Lower lobe of right lung (tissue), 2 donors: ENCODE measurements at places on chromosomes 7 and 10. TPM values are rescaled to one million over a fixed set of nuclear protein-coding genes. Genes with fewer than 3 reads are reported as not detected.

GRCh38 chr10:97023401-97024167, 162.2 kb downstream of the SLIT1 start:
- H3K4me1 ChIP-seq, result no peaks in the 10 kb centered on the region
- no peak overlapping the region for H3K4me3 ChIP-seq
- DNase-seq, result no peak
- H3K36me3 ChIP-seq, result no peaks in the 10 kb centered on the region
- no peak overlapping the region for H3K27ac ChIP-seq

DNA sequence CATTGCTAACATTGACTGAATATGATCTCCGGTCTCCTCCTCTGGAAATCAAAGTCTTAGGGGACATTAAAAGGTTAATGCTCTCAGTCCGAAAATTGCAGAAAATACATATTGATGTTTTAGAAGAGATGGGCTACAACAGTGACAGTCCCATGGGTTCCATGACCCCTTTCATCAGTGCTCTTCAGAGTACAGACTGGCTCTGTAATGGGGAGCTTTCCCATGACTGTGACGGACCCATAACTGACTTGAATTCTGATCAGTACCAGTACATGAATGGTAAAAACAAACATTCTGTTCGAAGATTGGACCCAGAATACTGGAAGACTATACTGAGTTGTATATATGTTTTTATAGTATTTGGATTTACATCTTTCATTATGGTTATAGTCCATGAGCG, 39.2 kb downstream of the SAMD8 start:
- H3K36me3 ChIP-seq, result peaks cover 30% of the 10 kb centered on the region
- H3K27ac ChIP-seq, result no peak overlapping the region
- no peak for DNase-seq

- no peaks in the 10 kb centered on the region for H3K27me3 ChIP-seq
- no peak overlapping the region for H3K27ac ChIP-seq
- peaks cover 37% of the 10 kb centered on the region for H3K4me1 ChIP-seq
- no peak overlapping the region for H3K4me3 ChIP-seq
Measured at GRCh38 chr7:26861050-26861449, 3.3 kb downstream of the SKAP2 start.

- H3K4me3 ChIP-seq, result no peak overlapping the region
- no peak for DNase-seq
Measured at GRCh38 chr10:58575491-58575890, 62.8 kb downstream of the BICC1 start.

DNA sequence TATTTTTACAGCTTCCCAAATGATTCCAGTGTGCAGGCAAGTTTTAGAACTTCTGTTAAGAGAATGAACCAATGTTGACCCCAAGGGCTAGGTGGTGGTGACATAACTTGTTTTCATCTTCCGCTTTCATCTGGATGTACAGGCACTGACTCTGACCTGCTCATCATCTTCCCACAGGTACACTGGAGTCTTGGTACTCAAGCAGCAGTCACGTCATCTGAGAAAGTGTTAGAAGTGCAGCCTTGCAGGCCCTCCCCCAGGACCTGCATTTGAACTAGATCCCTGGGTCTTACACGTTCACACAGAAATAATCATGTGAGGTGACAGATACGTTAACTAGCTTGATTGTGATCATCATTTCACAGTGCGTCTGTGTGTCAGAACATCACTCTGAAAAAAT, 212.2 kb downstream of the CELF2 start:
- no peaks in the 10 kb centered on the region for H3K27me3 ChIP-seq
- H3K36me3 ChIP-seq, result peaks cover 44% of the 10 kb centered on the region
- H3K4me3 ChIP-seq, result no peak overlapping the region
- DNase-seq, result no peak
- no peak overlapping the region for H3K27ac ChIP-seq

- H3K27me3 ChIP-seq, result peaks cover 11% of the 10 kb centered on the region
- H3K4me3 ChIP-seq, result peak overlapping the region; percentile 47
- DNase-seq, result no peak
- H3K36me3 ChIP-seq, result no peaks in the 10 kb centered on the region
- peaks cover 7% of the 10 kb centered on the region for H3K4me1 ChIP-seq
Measured at GRCh38 chr7:5283421-5284303, 919 bp downstream of the SLC29A4 start.

DNA sequence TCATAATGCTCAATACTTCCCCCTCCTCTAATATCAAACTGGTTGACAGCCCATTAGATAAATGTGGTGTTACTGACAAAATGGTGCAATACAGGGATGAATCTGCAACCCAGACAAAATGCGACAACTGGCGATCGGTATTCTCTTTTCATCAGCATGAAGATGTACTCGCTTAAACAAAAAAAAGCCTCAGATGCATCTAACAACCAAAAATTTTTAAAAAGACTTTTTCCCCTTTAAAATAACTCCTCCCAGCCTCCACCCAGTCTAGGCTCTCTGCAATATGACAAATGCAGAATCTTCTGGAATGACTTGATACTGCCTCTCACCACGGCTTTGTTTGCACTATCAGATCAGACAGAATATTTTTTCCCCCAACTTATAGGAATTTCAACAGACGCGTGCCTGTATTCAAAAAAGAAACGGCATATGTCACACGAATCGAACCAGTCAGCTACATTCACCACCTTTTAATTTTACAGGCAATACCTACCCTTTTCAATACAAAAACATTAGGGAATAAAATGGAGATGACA, 1.2 kb downstream of the YWHAG start:
- H3K4me1 ChIP-seq, result peaks cover 45% of the 10 kb centered on the region
- no peaks in the 10 kb centered on the region for H3K27me3 ChIP-seq
- DNase-seq, result no peak
- no peaks in the 10 kb centered on the region for H3K36me3 ChIP-seq
- peak overlapping the region; percentile 99 for H3K27ac ChIP-seq
- H3K4me3 ChIP-seq, result peak overlapping the region; percentile 91

- H3K27me3 ChIP-seq, result no peaks in the 10 kb centered on the region
- no peak for DNase-seq
- H3K4me3 ChIP-seq, result no peak overlapping the region
- H3K36me3 ChIP-seq, result no peaks in the 10 kb centered on the region
- H3K27ac ChIP-seq, result no peak overlapping the region
- H3K4me1 ChIP-seq, result no peaks in the 10 kb centered on the region
Measured at GRCh38 chr10:100448951-100449350, 13.9 kb upstream of the WNT8B start.

DNA sequence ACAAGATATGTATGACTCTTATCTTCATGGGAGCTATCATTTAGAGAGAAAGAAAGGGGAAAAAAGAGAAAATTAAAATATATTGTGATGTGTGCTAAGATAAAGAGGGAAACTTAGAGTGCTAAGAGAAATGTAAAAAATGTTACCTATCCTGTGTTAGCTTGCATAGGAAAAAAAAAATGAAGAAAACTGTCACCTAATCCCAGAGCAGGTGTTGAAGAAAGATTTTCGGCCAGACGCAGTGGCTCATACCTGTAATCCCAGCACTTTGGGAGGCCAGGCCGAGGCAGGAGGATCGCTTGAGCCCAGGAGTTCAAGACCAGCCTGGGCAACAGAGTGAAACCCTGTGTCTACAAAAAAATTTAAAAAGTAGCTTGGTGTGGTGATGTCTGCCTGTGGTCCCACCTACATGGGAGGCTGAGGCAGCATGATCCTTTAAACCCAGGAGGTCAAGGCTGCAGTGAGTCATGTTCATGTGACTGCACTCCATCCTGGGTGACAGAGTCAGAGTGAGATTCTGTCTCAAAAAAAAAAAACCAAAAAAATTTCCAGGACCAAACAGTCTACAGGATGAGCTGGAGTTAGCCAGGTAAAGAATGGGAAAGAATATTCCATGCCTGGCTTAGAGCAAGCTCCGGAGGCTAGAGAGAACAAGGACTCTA, 2.4 kb upstream of the MKLN1 start:
- no peak overlapping the region for H3K27ac ChIP-seq
- H3K4me1 ChIP-seq, result peaks cover 28% of the 10 kb centered on the region
- no peaks in the 10 kb centered on the region for H3K27me3 ChIP-seq
- no peaks in the 10 kb centered on the region for H3K36me3 ChIP-seq

DNA sequence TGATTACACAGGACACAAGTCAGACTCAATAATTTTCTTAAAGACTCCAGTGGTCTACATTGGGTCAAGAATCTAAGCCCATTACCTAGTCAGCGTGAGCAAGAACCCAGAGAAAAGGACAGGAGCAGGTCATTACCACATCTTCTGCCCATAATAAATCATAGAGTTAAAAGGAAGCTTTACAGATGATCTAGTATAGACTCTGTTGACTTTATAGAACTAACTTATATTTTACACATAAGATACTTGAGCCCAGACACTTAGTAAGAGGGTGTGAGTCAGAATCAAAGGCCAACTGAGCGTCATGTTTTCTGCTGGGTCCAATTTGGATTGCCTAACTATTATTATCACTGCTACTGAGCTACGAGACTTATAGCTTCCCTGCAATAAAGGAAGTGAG, 206.1 kb upstream of the NPSR1 start:
- H3K27me3 ChIP-seq, result no peaks in the 10 kb centered on the region
- no peak for DNase-seq
- no peaks in the 10 kb centered on the region for H3K4me1 ChIP-seq
- no peak overlapping the region for H3K4me3 ChIP-seq

GRCh38 chr7:132546366-132547127, 29.7 kb downstream of the PLXNA4 start:
- no peak for DNase-seq
- no peaks in the 10 kb centered on the region for H3K27me3 ChIP-seq
- H3K4me3 ChIP-seq, result no peak overlapping the region

- H3K27ac ChIP-seq, result no peak overlapping the region
- H3K27me3 ChIP-seq, result no peaks in the 10 kb centered on the region
- H3K4me1 ChIP-seq, result peaks cover 33% of the 10 kb centered on the region
- H3K36me3 ChIP-seq, result no peaks in the 10 kb centered on the region
- H3K4me3 ChIP-seq, result no peak overlapping the region
Measured at GRCh38 chr7:106415433-106415832, 130.7 kb upstream of the NAMPT start.

DNA sequence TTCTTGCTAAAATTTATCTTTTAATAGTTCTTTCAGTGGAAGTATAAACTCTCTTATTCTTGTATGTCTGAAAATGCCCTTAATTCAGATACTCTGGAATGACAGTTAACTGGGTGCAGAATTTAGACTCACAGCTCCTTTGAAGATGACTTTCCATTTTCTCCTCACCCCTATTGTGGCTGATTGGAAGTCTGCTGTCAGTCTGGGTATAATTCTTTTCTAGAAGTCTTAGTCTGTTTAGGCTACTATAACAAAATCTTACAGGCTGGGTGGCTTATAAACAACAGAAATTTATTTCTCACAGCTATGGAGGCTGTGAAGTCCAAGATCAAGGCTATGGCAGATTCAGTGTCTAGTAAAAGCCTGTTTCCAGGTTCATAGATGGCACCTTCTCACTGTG, 145.2 kb upstream of the GDF10 start:
- no peaks in the 10 kb centered on the region for H3K36me3 ChIP-seq
- H3K27me3 ChIP-seq, result no peaks in the 10 kb centered on the region
- H3K27ac ChIP-seq, result no peak overlapping the region
- no peak overlapping the region for H3K4me3 ChIP-seq

DNA sequence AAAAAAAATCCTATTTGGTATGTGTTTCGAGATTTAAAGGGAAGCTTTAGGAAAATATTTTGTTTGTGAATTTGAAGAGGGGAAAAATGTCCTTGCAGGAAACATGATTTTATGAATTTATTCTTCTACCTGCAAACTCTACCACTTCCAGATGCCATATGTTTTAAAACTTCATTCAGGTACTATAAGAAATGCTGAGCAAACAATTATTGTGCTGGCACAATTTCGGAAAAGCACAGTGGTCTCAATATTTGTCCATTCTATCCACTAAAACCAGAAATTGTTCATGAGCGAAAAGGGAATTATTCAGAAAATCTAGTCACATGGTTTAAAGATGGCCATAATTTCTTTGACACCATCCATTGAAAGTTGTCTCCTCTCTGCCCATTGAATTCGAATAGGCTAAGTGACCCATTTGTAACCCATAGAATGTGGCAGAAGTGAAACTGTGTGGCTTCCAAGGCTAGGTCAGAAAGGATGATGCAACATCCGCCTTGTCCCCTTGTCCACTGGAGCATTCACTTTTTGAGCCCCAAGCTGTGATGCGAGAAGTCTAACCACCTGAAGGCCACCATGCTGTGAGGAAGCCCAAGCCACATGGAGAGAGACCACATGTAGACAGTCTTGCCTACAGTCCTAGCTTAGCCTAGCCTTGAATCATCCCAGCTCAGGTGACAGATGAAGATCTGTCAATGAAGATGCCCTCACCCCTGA, 189.8 kb upstream of the PRKCQ start:
- H3K27ac ChIP-seq, result no peak overlapping the region
- no peak overlapping the region for H3K4me3 ChIP-seq
- no peak for DNase-seq
- H3K4me1 ChIP-seq, result no peaks in the 10 kb centered on the region
- H3K36me3 ChIP-seq, result no peaks in the 10 kb centered on the region

GRCh38 chr10:132562177-132562915, 24.8 kb downstream of the INPP5A start:
- no peak overlapping the region for H3K27ac ChIP-seq
- no peaks in the 10 kb centered on the region for H3K36me3 ChIP-seq
- no peaks in the 10 kb centered on the region for H3K27me3 ChIP-seq
- DNase-seq, result no peak
- H3K4me1 ChIP-seq, result peaks cover 12% of the 10 kb centered on the region
- no peak overlapping the region for H3K4me3 ChIP-seq

DNA sequence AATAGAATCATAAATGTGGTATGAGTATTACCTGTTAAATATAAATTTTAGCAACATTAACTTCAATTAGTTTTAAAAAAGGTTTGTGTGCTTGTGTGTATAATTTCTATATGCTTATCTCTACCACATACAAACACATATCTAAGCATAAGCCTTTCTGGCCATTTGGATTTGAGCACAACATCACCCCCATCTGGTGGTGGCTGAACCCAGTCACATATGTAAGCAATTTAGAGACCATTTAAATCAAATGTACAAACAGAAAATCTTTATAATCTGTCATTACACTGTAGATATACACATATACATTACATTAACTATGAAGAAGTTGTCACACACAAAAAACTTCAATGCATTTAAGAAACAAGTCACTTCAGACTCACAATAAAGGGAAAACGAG, 31.7 kb downstream of the GPR22 start:
- no peak overlapping the region for H3K4me3 ChIP-seq
- no peak overlapping the region for H3K27ac ChIP-seq
- DNase-seq, result no peak
- no peaks in the 10 kb centered on the region for H3K27me3 ChIP-seq

The CFAP70 gene
- total RNA-seq, result 11.3 TPM

The POR gene
- 244 TPM for total RNA-seq

The WDR86 gene
- total RNA-seq, result 4.4 TPM

The TAS2R16 gene
- total RNA-seq, result not detected

The PDIA4 gene
- total RNA-seq, result 123 TPM

The HOXA4 gene
- 8.5 TPM for total RNA-seq

The AKR1C2 gene
- 34.4 TPM for total RNA-seq
